Aorta (tissue), 5 donors: ENCODE measurements at places on chromosomes 1 and 21.

DNA sequence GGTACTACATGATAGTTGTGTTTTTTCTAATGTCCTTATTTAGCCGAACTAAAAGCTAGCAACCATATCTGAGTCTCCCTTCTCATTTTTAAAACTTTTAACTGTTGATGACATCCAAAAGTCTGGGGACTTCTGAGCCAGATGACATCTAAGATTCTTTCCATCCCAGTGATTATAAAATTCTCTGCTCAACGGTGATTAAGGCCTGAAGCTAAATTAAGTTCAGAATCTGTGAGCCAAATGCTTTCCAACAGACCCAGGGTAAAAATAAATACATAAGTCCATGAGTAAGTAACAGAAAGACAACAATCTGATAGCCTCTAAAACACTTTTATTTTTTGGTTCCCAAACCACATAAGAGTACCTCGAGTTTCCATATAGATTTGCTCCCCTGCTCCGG is 13.1 kb upstream of the PTP4A2 start:
- no peak for DNase-seq

- no peak for DNase-seq
These were observed 3.4 kb downstream of the CASQ2 start for GRCh38 chr1:115765091-115765490.

DNA sequence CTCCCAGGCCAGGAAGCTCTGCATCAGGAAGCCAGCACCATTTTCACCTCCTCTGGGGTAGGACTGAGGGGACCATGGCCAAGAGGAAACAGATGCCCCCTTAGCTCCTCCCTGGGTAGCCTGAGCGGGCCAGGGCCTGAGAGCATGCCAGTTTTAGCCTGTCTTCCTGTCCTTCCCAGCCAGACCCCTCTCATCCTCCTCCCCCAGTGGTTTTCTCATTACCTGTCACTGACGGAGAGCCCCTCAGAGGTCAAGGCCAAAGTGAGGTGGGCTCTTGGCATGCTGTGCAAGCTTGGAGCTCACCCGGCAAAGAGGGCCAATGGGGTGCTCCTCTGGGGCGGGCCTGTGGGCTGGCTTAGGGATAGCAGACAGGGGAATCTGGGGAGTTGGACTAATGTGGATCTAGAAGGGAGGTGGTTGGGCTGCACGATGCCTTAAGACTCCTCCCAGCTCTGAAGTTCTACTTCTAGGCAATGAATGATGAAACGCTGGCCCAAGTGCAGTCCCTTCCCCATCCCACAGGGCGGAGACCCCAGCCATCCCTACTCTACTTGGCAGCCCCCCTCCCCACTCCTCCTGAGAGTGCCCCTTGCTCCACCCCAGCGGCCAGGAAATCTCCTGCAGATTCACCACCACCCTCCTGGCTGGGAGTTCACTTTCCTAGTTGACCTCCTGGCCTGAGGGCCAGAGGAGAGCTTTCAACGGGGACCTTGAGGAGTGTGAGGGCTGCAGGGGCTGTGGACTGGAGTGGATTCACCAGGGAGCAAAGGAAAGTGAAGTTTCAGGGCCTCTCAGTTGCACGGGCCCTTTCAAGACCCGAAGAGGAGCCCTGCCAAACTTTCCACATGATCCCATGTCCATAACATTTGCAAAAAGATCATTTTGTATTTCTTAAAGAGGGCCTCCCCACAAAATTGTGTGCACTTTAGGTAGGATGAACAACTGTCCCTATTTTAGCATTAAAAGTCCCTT is 9.4 kb upstream of the LMNA start:
- DNase-seq, result peak; percentile 82

DNA sequence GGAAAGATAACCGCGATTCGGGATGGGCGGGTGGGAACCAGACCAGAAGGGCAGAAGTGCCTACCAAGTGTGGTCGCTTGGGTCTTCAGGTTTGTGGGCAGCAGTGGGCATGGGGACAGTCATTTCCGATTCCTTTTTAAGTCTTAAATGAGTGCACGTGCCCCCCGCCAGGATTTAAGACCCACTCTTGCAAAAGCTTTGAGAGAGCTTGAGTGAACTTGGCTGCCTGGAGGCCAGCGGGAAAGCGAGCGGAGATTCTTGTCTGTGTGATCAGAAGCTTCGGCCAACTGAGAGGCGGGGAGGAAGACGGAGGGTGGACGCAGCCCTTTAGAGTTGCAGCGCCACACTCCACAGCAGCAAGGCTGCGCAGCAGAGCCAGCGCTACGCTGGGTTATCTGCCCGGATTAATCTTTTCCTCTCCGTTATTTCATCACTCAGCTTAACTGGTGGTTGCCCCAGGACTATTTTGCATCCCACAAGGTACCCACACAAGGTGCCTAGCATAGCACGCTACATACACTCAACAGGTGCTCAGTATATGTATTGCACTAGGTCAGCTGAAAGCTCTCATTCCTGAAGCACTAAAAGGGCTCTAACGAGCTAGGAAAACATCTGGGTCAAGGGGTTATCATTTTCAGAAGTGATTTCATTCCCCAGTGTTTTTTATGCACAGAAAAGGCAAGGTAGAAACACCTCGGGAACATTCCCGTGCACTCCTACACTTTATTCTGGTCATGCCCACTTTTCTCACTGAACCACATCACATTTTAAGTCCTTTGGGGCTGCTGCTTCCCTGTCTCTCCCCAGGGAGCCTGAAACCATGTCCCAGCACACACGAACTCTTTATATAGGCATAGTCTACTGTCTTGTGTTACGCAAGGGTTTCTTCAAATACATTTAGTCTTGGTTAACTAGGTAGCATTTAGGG is 1.5 kb upstream of the BATF3 start:
- DNase-seq, result peak; percentile 85

DNA sequence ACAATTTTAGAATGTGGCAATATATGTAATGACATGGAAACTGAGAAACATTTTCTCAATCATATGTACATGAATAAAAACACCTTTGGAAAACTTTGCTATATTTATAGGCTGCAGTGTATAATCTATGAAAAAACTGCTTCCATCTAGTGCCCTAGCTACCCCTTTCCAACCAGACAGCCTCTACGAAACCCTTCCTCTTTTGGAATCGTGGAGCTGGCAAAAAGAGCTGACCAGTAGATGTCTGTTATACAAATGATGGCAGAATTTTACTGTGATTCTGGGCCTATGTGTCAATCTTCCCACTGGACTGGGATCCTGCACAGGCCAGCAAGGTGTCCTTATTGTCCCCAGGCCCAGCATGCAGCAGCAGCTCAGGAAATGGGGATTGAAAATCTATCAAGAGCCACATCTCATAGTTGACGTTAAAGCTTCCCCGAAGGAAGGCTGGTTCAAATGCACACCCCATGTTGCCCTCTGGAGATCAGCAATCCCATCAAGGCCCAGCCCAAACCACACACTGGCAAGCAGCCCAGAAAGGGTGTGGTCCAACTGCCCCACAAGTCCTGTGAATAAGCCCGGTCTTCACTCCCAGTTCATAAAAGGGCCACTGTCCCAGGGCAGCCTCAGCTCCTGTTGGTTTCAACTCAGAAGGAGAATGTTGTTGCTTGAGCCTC is 8.8 kb upstream of the FAM20B start:
- DNase-seq, result peak; percentile 93

DNA sequence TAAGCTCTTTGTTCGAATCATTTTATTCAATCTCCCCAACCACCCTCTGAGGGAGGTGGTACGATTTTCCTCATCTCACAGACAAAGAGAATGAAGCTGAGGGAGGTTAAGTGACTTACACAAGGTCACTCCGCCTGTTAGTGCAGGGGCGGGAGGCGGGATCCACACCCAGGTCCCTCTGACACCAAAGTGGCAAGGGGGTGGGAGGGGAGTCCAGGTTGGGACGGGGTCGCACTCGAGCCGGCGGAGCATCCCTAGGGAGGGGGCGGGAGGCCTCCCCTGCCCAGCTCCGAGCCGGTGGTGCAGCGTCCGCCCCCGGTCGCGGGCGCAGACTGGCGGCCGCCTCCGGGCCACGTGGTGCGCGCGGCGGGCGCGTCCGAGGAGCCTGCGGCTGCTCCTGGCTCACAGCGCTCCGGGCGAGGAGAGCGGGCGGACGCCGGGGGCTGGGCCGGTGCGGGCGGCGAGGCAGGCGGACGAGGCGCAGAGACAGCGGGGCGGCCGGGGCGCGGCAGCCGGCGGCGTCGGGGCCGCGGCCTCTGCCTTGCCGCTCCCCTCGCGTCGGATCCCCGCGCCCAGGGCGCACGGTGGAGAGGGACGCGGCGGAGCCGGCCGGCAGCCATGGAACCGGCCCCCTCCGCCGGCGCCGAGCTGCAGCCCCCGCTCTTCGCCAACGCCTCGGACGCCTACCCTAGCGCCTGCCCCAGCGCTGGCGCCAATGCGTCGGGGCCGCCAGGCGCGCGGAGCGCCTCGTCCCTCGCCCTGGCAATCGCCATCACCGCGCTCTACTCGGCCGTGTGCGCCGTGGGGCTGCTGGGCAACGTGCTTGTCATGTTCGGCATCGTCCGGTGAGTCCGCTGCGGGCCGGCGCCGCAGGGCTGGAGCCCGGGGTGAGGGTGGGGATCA is at the start of gene OPRD1:
OPRD1 (plus strand) TSS at position 405 of the 903 bp plus-strand sequence; CDS start at position 619, 214 bp downstream.
- no peak for DNase-seq
